ENCODE measurements at places on chromosomes 2 and 18.

GRCh38 chr2:208359632-208359986 lies 47.0 kb upstream of the PTH2R start:
- DNase-seq = no peak

- DNase-seq = no peak
These were observed 95.4 kb downstream of the NFATC1 start for GRCh38 chr18:79491081-79491551.

DNA sequence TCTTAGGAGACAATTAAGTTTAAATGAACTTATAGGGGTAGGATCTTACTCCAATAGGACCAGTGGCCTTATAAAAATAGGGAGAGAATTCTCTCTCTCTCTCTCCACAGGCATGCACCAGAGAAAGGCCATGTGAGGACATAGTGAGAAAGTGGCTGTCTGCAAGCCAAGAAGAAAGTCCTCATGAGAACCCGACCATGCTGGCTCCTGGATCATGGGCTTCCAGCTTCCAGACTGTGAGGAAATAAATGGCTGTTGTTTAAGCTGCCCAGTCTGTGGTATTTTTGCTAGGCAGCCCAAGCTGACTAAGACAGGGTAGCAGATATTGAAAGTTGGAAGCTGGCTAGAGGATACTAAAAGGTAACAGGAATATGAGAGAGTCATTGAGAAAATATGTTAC lies 454.0 kb downstream of the NBAS start:
- DNase-seq = no peak

DNA sequence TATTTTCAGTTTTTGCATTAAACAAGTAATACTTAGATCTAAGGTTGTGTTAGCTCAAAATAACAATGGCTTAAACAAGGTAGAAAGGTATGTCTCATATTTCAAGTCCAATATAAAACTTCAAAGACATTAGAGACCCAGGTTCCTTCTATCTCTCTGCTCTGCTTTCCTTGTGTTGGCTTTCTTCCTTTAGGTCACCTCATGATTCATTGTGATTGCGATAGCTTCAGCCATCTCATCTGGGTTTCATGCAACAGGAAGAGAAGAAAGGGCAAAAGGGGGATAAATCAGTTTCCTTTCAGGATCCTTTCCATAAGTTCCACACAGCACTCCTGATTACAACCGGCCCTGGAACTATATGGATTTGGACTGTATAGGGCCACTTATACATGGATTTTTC lies 16.0 kb upstream of the TBR1 start:
- DNase-seq = no peak

- no peak for DNase-seq
These were observed 652.9 kb upstream of the ID2 start for GRCh38 chr2:8028981-8029380.

GRCh38 chr2:208093128-208093527 lies 31.2 kb downstream of the CRYGD start:
- DNase-seq = no peak

- no peak for DNase-seq
These were observed 1579.7 kb upstream of the SLC39A10 start for GRCh38 chr2:194077366-194077765.

DNA sequence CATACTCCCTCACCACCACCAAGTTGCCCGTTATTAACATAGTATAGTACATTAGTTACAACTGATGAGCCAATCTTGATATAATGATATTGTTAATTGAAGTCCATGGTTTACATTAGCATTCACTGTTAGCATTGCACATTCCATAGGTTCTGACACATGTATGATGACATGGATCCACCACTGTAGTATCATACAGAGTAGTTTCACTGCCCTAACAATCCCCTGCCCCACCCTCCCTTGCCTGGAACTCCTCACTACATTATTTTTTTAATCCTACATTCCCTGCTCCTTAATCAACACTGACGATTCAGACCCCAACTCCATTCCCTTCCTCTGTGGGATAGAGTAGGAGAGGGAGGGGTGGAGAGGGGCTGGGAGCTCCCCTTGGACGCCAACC lies 20.2 kb upstream of the ST3GAL5 start:
- DNase-seq = no peak

- DNase-seq = no peak
These were observed 168.8 kb downstream of the RTP5 start for GRCh38 chr2:242038166-242038927.

DNA sequence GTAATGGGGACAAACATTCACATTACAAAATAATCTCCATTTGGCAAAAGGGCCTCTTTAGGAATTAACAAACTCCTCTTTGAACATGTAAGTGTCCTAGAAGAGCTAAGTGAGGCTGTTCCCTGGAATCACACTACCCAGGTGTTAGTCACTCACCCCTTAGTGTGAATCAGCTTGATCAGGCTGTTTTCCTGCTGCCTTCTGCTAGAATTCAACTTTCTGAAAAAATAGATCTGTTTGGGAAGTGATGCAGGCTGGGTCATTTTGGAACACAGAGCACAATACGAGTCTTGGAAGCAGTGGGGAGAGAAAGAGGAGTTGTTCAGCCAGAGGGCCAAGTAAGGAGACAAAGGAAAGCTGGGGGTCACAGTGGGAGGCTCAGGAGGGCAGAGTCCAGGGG lies 40.0 kb downstream of the TTC32 start:
- no peak for DNase-seq

DNA sequence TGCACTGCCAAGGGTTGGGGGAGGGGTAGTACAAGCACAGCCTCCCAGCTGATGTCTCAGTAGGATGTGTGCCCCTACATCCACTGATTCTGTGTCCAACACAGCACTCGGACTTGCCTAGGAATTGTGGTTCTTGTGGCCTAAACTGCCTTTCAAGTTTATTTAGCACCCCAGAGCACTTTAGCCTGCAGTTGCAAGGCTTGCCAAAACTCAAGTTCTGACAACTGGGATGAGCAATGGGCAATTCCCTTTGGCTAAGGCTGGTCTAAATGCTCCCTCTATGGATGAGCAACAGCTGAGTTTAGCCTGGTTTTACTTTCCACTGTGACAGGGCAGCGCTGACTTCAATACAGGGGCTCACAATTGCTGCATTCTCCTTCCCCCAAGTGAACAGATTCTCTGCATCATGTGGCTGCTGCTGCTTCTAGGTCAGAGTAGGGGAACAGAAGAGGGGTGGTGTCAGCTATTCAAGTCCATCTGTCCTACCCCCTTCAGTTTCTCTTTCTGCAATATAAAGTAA lies 471.5 kb downstream of the PIK3C3 start:
- DNase-seq = no peak

GRCh38 chr2:95514718-95515117 lies 30.2 kb upstream of the TRIM43B start:
- no peak for DNase-seq

- no peak for DNase-seq
These were observed 36.1 kb downstream of the TEX51 start for GRCh38 chr2:126934809-126935208.

- DNase-seq = no peak
These were observed 212.0 kb downstream of the CPS1 start for GRCh38 chr2:210768329-210768910.

DNA sequence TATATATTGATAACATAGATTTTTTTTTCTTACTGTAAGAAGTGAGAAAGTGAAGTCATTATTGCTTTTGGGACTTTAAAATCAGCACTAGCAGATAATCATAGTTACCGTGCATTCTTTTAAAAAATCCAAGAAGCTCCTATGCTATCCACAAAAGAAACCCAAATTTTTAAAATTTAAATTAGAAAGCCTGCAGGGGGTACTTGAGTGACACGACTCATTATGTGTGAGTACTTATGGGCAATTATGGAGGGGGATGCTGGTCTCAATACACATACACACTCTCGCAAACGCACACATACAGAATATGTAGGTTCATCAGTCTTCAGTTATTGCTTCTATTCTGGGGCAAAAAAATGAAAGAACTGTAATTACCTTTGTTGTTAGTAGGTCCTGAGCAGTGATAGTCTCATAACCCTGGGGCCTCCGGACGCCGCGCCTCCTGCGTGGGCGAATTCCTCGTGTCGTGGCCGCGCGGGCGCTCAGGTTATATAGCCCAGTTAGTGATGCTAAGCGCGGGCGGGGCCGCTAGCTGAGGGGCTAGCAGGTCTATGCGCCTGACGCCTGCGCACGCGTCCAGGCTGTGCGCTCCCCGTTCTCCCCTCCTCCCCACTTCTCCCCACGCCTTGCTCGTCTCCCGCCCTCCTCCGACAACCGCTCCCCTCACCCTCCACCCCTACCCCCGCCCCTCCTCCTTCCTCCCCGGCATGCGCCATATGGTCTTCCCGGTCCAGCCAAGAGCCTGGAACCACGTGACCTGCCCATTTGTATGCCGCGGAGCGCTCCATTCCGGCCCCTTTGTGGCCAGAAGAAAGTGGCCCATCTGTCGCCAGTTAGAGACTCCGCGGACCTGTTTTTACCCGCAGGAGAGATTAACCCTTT lies at the start of gene NEUROD1:
Gene NEUROD1 (minus strand): TSS at position 463 of the 882 bp plus-strand sequence. CDS start 1,657 bp downstream, outside the sequence.
- DNase-seq = no peak

GRCh38 chr2:197113275-197113711 lies 186.8 kb upstream of the PGAP1 start:
- no peak for DNase-seq

- no peak for DNase-seq
These were observed 137.1 kb downstream of the CTIF start for GRCh38 chr18:48675912-48676311.

DNA sequence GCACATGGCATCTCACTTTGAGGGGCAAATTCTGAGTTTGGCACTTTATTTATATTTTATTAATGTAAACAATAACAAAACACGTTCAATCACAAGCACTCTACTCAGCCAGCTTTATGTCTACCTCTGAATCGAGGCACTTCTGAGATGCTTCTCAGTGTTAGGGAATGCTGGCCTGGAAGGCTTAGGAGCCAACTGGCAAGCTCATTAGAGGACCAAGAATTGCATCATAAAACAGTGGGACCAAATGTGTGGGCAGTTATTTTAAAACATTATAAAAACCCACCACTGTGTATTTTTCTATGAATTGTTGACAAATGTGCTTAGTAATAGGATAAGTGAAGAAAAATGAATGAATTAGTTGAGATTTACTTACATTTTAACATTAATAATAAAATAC lies 46.8 kb upstream of the SMIM21 start:
- no peak for DNase-seq

- no peak for DNase-seq
These were observed 9.1 kb downstream of the NCL start for GRCh38 chr2:231455222-231455621.

DNA sequence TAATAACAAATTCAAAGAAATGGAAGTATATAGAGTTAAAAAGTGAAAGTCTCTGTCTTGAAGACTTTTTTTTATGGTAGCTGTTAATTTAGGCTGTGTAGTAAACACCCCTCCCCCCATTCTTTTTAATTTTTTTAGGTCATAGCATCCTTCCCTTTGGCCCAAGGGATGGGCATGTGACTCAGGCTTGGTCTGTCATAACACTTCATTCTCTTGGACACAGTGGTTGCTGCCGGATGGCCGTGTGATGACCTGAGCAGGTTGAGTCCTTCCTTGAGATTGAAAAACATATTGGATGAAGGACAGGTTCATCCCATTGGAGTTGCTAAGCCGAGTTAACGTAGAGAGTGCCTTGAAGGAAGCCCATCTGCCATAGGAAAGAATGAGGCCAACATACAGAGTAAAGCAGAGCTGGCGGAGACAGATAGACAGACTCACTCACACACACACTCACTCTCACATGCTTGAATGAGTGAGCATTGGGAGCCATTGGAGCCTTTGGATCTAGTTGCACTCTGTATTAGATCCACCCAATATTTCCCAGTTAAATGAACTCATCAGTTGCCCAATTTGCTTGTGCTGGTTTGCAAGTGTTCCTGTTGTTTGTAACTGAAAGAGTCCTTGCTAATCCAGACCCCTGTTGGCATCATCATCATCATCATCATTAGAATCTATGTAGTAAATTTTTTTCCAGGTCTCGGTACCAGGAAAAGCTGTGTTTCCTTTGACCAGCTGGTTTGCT lies 14.7 kb downstream of the NCOA1 start:
- no peak for DNase-seq

DNA sequence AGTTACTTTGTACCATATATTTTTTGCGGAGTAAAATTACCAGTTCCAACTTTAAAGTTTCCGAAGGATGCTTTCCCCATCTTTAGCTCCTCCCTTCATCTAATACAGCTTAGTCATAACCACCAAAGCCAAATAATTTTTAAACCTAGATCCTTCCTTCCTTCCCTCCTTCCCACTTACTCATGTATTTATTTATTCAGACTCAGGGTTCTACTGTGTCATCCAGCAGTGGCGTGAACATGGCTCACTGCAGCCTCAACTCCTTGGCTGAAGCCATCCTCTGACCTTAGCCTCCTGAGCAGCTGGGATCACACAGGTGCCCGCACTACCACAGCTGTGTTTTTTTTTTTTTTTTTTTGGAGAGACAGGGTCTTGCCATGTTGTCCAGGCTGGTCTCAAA lies 4.4 kb downstream of the LPIN2 start:
- no peak for DNase-seq

DNA sequence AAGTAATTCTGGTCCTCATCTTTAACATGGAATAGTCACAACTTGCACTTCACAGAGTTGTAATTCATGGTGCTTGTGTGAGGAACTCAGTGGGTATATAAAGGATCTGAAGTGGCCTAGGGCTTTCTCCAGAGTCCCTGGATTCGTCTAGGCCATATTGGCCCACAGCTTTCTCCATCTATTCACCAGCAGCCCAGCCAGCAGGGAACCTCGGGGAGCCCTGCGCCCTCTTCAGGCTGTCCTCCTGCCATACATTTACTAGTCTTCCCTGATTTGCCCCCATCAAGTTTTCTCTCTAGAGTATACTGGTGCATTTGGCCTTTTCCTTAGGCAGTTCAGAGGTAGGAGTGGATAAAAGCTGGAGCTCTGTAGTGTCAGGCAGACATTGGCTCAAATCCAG lies 278.3 kb downstream of the MYCN start:
- DNase-seq = no peak

DNA sequence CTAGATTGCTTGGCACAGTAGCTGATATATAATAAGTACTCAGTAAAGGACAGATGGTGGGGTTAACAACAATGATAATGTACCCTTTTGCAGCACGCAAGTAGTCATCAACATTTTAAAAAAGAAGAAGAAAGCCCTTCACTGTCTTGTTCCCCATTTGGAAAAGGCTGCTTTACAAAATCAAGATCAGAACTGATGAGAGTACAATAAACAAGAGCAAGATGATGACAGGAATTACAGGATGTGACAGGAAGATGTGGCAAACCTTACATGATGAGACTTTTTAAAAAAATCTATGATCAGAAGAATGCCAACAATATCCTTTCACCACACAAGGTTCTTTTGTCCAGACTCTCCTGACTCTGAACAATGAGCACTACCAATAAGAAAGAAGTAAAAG lies 9.1 kb downstream of the TYW5 start:
- DNase-seq = no peak

DNA sequence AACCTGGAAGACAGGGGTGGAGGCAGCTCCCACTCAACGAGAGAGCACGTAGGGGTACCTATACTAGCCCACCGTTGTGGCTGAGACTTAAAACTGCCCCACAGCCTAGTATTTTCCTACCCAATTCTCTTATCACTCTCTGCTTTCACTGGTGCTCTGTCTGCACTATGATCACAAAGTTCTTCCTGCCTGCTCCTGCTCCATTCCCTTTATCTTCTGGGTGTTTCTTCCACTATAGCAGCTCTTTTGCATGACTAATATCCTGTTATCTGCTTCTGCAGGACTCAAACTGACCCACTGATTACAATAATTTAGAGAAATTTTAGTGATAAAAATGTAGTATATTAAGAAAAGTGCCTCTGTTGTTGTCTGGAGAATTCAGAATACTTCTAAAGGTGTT lies 184.8 kb downstream of the LRP1B start:
- no peak for DNase-seq

- DNase-seq = no peak
These were observed 1.4 kb upstream of the TGOLN2 start for GRCh38 chr2:85329181-85329651.
